ENCODE measurements at places on chromosomes 7 and 10.

- no peak for DNase-seq
Observed at GRCh38 chr10:109895095-109895818, 28.1 kb downstream of the XPNPEP1 start.

- no peak for DNase-seq
Observed at GRCh38 chr7:30389791-30390190, 88.8 kb downstream of the NOD1 start.

DNA sequence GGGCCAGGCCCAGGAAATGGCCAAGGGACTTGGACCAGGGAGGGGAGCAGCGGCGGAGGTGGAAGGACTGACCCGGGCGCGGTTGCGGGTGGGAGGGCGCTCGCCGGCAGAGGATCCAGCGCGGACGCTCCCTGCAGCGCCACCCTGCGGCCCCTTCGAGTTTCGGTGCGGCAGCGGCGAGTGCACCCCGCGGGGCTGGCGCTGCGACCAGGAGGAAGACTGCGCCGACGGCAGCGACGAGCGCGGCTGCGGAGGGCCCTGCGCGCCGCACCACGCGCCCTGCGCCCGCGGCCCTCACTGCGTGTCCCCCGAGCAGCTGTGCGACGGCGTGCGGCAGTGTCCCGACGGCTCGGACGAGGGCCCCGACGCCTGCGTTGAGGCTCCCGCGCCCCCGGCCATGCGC is 16.8 kb upstream of the ZNF467 start:
- DNase-seq, result no peak

DNA sequence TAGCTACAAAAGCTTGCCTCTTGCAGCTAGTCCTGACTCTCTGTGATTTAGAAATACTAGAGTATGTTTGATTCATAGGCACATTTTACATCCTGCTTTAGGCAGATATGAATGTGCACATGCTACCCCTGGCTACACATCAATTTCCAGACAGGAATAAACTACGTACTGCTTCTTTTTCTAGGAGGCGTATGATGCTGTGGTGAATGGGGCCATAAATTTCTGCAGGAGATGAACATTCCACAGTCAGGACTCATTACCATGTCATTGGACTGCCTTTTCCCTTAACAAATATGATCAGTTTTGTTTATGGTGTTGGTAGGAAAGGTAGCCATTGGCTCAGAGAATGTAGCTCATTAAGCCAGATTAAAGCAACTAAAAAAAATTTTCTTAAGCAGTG is 50.1 kb upstream of the IFRD1 start:
- DNase-seq, result no peak

GRCh38 chr7:143892527-143893300 is 9.3 kb downstream of the TCAF1 start:
- peak; percentile 49 for DNase-seq

DNA sequence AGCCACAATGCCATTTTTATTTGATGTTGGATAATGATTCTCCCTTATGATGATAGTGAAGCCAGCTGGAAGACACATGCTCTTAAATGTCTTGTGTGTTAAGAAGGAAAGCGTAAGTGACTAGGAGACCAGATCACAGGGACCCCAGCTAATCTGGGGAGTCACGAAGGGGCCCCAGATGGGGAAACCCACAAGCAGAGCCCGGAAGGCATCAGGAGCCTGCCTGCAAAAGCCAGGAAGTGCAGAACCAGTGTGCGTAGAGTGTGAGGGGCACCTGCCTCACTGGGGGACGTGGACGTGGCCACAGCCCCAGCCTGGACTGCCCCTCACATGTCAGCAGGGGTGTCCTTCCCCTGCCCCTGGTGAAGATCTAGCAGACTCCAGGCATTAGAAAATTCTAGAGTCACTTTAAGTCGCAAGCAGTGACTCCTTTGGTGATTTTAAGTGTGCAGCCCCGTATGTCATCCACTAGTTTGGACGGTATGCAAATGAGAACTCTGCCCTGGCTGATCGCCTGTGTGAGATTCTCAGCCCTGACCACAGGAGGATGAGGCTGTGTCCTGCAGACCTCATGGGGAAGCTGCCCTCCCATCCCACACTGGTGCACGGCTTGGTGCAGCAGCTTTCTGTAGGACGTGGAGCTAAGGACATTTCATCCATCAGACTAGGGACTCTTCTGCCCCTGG is 243.0 kb downstream of the WDR37 start:
- no peak for DNase-seq

DNA sequence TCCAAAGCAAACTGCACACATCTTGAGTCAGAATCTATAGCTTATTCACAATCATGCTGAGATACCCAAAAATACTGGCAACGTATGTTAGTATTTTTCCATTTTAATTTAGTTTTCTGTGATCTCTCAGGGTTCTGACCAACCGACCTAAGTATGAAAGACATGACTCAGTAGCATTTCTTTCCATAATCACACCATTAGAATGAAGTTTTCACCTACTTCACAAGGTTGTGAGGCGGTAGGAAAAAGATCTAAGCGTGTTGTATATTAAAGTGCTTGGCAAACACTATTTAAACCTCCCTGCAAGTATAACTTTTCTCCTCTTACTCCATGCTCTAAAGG is 49.1 kb downstream of the PLCE1 start:
- DNase-seq, result no peak

DNA sequence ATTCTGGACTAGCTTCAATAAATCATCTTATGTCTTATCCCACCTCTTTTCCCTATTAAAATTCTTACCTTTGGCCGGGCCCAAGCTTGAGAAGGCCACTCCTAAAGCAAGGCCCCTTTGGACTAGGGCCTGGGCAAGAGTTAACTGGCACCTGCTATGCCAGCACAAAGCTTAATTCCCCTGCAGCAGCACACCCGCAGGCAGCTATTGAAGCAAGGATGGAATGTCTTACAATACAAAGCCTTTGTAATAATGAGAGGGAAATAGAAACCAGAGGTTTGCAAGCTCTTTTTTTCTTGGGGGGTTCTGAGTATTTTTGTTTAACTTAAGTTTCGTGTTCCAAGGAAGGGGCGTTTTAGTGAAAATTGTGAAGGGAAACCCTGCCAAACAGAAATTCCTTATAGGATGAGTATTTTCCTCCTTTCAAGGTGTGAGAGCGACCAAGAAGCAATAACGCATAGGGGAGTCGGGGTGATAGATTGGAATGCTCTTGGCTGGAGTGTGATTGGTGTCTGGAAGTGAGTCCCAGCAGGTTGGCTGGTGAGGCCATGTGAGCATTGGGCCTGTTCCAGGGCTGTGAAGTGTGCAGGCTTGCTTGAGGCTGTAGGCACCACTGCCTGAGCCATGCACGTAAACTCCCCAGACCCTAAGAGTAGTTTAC is 148.5 kb downstream of the KIAA1217 start:
- no peak for DNase-seq

GRCh38 chr10:100790761-100791208 is 45.4 kb downstream of the PAX2 start:
- DNase-seq, result no peak

GRCh38 chr7:5694912-5695726 is 86.3 kb downstream of the RNF216 start:
- peak; percentile 83 for DNase-seq

DNA sequence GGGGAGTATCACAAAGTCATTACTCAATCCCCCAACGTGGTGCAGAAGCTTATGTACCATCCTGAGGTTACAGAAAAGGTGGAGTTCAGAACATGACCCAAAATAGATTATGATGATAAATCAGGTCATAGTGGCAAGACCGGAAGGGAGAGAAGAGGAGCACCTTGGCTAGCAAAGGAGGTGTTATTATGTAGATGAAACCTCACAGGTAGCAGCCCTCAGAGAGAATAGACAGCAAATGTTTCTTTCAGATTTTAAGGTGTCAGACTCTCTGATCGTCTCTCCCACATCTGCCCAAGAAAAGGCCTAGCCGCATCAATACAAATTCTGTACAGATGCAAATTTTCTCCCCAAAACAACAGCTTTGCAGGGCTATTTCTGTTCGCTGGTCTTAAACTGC is 88.3 kb upstream of the SEMA3D start:
- DNase-seq, result no peak

- no peak for DNase-seq
Observed at GRCh38 chr10:35208949-35209613, 82.4 kb downstream of the CREM start.

DNA sequence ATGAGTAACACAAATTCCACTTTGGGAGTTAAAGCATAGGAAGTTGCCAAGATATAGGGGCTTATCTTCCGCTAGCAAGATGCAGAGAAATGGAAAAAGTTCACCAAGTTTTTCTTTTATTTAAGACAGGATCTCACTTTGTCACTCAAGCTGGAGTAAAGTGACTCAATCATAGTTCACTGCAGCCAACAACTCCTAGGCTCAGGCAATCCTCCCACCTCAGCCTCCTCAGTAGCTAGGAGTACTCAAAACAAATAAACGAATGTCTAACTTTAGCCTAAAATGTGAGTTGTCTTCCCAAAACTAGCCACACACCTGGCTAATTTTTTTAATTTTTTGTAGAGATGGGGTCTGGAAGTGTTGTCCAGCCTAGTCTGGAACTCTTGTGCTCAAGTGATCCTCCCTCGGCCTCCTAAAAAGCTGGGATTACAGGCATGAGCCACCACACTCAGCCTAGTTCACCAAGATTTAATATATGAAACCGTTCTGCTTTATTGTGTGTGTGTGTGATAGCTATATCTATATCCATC is 9.9 kb downstream of the VIM start:
- no peak for DNase-seq

DNA sequence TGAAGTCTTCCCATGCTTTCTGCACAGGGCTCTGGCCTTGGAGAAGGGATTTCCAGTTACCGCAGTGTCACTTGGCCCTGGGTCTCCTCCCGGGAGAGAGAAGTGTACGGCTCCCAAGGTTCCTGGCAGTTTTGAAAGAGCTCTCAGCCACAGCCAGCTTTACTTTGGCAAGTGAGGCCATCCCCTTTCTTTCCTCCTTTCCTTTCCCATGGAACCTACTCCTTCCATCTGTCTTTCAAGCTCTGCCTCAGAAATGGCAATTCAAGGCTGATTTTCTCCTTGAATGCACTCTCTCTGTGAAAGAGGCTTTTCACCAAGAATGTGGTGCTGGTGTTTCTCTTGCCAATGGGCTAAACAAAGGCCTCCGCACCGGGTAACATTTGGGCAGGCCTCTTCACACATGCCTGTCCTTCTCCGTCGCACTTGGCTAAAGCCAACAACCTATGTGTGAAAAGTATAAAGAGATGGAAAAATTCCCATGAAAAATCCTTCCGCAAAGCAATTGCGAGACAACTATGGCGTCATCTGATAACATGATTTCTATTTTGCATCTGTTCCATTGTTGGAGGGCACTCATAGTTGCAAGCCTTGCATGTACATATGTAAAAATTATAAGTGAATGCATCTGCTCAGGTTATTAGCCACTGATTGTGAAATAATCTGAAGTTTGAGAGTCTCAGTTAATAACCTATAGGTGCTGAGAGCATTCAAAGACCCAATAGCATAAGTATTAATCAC is 125.4 kb downstream of the PFKFB3 start:
- DNase-seq, result no peak

DNA sequence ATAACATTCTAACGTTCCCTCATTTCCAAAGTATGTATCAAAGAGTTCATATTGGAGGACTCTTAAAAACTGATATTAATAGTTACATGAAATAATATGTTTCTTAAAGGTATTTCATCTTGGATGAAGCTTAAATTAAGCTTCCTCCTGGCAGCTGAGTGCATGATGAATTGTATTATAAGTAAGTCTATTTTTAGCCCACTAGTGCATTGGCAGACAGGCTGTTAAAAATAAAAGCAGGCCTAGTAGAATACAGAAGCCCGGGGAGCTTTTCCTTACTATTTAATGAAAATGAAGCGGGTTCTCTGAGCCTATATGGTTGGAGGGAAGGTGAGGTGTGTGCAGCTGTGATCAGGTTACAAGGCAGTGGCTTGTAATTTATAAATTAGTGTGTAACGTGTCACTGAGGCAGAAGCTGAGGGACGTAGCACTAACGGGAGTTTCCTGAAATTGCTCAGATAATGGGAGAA is 130.7 kb upstream of the KMT2E start:
- no peak for DNase-seq

- no peak for DNase-seq
Observed at GRCh38 chr10:100829097-100829870, 83.5 kb upstream of the SLF2 start.

DNA sequence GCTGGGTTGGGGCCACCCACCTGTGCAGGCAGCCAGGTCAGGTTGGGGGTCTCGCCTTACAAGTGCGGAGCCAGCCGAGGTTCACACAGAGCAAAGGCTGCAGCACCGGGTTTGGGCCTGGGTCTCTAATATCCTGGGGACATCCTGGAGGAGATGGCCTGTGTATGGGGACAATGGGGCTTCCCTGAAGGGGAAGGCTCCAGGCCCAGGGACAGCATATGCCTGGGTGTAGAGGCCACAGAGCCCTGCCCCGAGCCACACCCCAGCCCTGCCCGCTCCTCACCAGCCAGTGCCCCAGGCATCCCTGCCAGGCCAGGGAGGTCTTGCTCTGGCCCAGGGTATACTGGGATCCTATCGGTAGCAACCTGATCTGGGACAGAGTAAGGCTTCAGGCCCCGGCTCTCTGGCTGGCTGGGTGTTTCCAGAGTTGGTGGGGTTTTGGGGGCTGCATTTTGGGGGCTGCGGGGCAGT is 9.1 kb downstream of the TTYH3 start:
- DNase-seq, result no peak

DNA sequence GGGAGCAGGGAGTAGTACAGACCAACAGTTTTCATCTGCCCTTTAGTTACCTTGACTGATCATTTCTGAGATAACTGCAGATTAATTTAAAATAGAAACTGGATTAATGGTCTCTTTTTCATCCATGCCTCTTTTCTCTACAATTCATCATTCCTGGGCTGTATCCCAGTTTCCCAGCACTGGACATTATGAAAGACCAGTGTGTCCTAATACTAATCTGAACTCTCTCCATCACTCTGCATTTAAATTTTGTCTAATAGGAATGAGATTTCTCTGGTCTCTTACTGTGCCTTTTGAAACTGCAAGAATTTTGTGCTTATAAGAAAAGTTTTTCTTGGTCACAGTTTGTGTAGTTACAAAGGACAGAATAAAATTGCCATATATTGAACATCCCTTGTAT is 12.7 kb downstream of the PLEKHA8 start:
- no peak for DNase-seq

GRCh38 chr7:30475580-30475979 is 3.0 kb downstream of the NOD1 start:
- DNase-seq, result no peak

DNA sequence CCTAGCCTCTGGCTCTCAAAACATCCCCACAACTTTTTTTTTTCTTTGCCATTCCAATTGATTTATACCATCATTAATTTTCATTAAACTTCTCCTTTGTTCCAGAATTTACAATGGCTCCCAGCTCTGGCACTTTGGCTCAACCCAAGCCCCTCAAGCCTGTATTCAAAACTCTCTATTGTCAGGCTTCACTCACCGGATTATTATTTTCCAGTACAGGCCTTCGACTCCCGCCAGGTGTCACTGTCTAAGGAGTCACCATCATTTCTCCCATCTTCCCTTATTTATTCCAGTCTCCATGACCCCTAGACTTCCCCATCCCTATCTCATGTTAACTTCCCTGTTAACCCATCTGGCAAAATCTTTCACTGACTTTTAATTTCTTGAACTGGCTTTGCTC is 67.8 kb downstream of the HIPK2 start:
- DNase-seq, result no peak

Measured in CD4-positive, alpha-beta T cell treated with Interleukin-15 for 4 hours (primary cell).